ENCODE measurements at places on chromosomes 4 and X. TPM values are rescaled to one million over a fixed set of nuclear protein-coding genes. Genes with fewer than 3 reads are reported as not detected.

Gene MAGEA10
- total RNA-seq, result not detected

Gene YTHDC1
- total RNA-seq, result 49.0 TPM

Gene ZBTB49
- total RNA-seq, result 2.1 TPM

Gene NAA11
- total RNA-seq, result not detected

Gene CDX4
- total RNA-seq, result not detected

Gene HSFX2
- 0.40 TPM for total RNA-seq

Gene GUCY1B1
- 8.1 TPM for total RNA-seq

Gene IL9R
- 0.16 TPM for total RNA-seq

Gene EDA2R
- total RNA-seq, result 4.0 TPM

Gene ESX1
- not detected for total RNA-seq

Gene KLF8
- total RNA-seq, result 1.7 TPM

Gene GAGE12E
- total RNA-seq, result not detected

Gene CD40LG
- not detected for total RNA-seq

Gene FGB
- total RNA-seq, result not detected

Gene COX7B2
- not detected for total RNA-seq

Gene GABRE
- total RNA-seq, result 2.2 TPM

Gene SYNPO2
- total RNA-seq, result 1.3 TPM

Gene SMARCA1
- total RNA-seq, result 28.8 TPM

Gene DDX60
- total RNA-seq, result 10.4 TPM

Gene NMU
- 0.80 TPM for total RNA-seq

Gene RAI2
- total RNA-seq, result 0.78 TPM

Gene AMER1
- total RNA-seq, result 1.8 TPM

Gene RTL9
- 0.39 TPM for total RNA-seq

Gene RIBC1
- total RNA-seq, result 0.65 TPM
